Stimulated activated CD8-positive, alpha-beta memory T cell treated with anti-CD3 and anti-CD28 coated beads, Interleukin-4, amount 100 ng/mL, for 1 hour (primary cell): ENCODE measurements at places on chromosomes 1 and 21.

GRCh38 chr21:45877821-45878469 lies 103.6 kb upstream of the COL6A1 start:
- DNase-seq: no peak

DNA sequence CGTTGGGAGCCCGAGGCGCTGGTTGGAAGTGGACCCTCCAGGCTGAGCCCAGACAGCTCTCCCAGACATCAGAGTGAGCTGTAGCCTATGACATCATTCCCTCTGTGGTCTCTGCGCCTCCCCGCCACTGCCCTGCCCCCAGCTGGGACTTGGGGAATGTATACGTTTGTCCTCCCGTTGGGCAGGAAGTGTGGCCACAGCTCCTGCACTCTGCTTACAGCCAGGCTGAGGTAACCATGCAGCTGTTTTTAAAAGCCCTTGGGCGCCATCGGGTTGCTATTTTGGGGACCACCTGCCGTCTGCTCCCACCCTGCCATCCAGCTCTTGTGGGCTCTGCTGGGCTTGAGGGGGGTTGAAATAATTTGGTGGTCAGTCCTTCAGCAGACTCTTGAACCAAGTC lies 7.8 kb downstream of the VASH2 start:
- DNase-seq: no peak

- no peak for DNase-seq
These were observed 127.8 kb downstream of the TBX19 start for GRCh38 chr1:168408539-168408865.

GRCh38 chr1:55860798-55861519 lies 645.8 kb upstream of the USP24 start:
- no peak for DNase-seq
